Airway epithelial cell (primary cell): ENCODE measurements at places on chromosomes 1 and 21. TPM values are rescaled to one million over a fixed set of nuclear protein-coding genes. Genes with fewer than 3 reads are reported as not detected.

The S100A8 gene
- total RNA-seq: 1,254 and 1,417 TPM in 2 replicates

The SDHB gene
- 140 and 178 TPM in 2 replicates for total RNA-seq

The SLC41A1 gene
- total RNA-seq: 11.7 and 11.8 TPM in 2 replicates

The NPHS2 gene
- not detected in 2 replicates for total RNA-seq

The C1orf226 gene
- 0.46 and 1.1 TPM in 2 replicates for total RNA-seq

The WDR64 gene
- not detected in 2 replicates for total RNA-seq
